ENCODE measurements at places on chromosomes 5 and 9.

DNA sequence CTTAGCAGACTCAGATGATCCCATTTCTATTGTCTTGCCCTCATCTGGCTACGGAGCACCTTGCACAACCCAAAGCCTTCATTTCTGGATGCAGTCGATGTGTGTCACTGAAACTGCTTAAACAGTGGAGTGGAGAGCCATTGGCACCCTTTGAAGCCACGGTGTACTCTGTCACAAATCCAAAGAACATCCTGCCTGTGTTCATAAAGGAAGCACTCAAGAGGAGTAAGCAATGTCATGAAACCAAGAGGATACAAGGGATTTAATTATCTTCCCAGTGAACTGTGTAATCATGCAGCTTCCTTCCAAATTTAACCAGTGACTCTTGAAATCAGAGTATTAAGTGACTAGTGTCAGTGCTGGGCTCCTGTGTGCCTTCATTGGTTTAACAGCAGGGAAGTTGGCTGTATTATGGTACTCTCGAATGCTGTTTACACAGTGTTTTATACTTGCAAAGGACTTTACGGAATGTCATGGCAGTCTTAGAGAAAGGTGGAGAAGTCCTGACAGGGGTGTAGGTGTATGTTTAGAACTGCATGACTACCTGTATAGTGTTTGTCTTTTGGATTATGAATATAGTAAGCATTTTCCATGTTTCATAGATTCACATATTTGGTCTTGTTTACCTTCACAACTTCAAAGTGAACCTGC is 41.9 kb downstream of the CD180 start:
- DNase-seq: no peak

GRCh38 chr5:118653183-118653582 is 335.2 kb downstream of the DTWD2 start:
- DNase-seq: no peak

GRCh38 chr5:177607452-177608192 is 7.7 kb downstream of the B4GALT7 start:
- DNase-seq: peak; percentile 49

DNA sequence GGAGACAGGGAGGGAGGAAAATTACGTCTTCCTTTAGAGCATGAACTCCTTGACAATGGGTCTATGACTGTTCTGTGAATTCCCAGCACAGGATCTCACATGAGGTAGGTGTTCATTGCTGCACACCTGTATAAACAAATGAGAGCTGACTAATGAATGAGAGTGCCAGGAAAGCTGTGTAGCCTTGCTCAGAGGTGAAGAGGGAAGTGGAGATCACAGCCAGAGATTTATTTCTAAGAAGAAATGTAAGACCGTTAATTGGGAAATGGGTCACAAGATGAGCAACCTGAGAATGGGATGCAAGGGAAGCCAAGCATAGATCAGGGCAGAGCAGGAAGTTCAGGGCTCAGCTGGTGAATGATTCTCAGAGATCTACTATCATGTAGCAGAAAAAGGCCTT is 295.1 kb downstream of the CDK5RAP2 start:
- DNase-seq: no peak

DNA sequence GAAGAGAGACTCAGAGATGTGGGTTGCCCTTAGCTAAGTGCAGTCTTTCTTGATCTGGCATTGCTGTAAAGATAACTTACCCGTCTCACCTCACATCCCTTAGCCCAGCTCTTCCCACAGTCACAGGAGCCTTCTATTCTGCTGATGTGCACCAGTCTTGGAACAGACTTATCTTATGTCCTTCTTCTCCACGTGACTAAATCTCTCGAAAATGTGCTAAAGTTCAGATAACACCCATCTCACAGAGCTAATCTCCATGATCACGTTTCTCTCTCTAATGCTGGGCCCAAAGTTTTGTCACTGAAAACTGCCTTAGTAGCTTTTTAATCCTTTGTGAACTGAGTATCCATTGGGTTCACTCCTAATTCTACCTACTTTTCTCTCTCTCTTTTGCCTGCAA is 16.7 kb downstream of the SLC36A1 start:
- DNase-seq: no peak

DNA sequence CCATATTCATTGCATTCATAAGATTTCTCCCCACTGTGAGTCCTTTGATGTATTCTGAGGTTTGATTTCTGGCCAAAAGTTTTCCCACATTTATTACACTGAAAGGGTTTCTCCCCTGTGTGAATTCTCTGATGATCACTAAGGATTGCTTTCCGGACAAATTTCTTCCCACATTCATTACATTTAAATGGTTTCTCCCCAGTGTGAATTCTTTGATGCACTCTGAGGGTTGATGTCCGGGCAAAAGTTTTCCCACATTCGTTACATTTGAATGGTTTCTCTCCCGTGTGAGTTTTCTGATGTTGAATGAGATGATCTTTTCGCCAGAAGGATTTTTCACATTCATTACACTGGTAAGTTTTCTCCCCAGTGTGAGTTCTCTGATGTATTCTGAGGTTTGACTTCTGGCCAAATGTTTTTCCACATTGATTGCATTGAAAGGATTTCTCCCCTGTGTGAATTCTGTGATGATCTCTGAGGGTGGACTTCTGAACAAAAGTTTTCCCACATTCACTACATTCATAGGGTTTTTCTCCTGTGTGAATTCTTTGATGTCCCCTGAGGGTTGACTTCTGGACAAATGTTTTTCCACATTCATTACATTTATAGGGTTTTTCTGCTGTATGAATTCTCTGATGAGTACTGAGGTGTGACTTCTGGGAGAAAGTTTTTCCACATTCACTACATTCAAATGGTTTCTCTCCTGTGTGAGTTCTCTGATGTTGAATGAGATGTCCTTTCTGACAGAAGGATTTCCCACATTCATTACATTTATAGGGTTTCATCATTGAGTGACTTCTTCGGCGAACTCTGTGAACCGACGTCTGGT is 18.8 kb downstream of the ZNF510 start:
- DNase-seq: no peak

DNA sequence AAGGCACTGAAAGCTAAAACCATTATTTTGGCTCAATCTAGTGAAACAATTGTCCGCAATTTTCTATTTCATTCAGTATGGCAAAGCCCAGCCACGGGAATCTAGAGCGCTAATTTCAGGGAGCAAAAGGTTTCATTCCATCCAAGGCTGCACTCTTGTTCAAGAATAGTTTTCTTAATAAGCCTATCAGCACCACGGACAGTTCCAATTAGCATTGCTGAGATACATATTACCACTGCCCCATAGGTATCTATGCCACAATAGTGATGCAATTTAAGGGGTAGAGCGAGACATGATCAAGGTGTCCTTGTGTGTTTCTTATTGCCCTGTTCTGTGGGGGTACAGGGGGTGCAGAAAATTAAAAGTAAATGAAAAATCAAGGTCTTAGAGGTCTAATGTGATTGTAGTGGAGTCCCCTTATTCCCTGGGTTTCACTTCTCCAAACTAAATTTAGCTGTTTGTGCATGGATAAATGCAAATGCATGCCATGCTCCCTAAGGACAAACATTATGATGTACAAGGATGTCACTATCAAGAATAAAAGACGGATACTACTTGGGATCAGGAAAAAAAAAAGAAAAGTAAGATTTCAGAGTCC is 45.5 kb downstream of the SPOCK1 start:
- no peak for DNase-seq

- no peak for DNase-seq
Observed at GRCh38 chr9:15738011-15738410, 185.2 kb downstream of the CCDC171 start.

- DNase-seq: no peak
Observed at GRCh38 chr5:127001621-127002296, 28.6 kb downstream of the MARCHF3 start.

All from stimulated activated naive CD4-positive, alpha-beta T cell (primary cell).